ENCODE measurements at places on chromosomes 7 and 10.
A peak's percentile ranks its signal among the peaks of the same experiment; 100 is the strongest.

GRCh38 chr7:157709531-157710251 is 372.9 kb downstream of the DNAJB6 start:
- no peak for DNase-seq

DNA sequence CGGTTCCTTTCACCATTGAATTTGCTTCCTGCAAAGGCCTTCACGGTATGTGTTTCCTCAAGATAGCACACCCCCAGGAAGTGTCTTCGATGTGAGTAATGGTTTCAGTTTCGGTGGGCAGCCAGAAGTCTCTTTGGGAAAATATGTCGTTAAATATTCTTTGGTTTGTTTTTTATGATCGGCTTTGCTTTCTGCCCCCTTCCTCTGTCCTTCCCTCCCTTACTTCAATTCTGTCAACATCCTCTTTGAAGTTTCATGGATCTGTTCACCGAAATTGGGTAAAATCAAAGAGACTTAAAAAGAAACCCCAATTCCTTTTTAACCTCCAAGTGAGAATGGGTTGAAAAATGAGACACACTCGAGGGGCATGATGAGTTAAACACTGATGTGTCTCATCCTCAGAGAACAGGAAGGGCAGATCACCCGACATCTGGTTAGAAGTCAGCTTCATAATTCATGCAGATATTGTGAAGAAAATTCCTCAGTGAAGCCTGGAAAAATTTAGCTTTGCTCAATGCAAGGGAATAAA is 170.8 kb upstream of the HABP2 start:
- DNase-seq = peak; percentile 65

- DNase-seq = no peak
Measured at GRCh38 chr7:125154930-125155329, 225.3 kb upstream of the POT1 start.

- peak; percentile 36 for DNase-seq
Measured at GRCh38 chr10:30059209-30060107, at the start of gene JCAD. JCAD (minus strand) TSS chr10:30059586; CDS start chr10:30047812, 11,774 bp downstream.

DNA sequence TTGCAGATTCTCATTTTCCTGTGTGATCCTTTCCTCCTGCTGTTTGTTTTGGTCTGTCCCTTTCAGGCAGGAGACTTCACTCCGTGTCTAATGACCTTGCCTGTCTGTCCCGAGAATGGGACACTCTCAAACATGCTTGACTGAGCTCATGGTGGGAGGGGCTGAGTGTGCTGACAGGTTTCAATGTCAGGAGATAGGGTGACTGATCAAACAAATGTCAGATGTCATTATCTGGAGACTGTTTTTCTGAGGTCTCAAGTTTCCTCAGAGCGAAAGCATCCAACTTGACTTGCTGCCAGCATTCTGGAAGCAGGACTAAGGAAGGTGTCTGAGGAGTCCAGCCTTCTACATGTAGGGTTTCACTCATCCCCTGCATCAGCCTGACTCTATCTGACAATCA is 228.8 kb upstream of the KIAA1217 start:
- no peak for DNase-seq

GRCh38 chr7:51368334-51368733 is 51.7 kb upstream of the COBL start:
- no peak for DNase-seq

- peak; percentile 84 for DNase-seq
Measured at GRCh38 chr10:45420453-45421192, 46.6 kb downstream of the ALOX5 start.

DNA sequence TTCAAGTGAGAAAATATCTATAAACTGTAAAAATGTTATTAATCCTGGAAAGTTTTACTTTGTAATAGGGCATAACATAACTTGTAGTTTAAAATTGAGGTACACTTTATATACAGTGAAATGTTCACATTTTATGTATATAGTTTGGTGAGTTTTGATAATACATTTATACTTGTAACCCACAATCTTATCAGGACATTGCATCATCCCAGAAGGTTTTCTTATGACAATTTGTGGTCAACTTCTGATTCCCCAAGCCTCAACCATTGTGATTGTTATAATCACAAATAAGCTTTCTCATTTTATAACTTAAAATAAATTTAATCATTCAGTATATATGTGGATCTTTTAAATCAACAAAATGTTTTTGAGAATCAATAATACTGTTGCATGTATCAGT is 151.1 kb downstream of the TFPI2 start:
- no peak for DNase-seq

GRCh38 chr10:22268503-22268902 is 47.7 kb upstream of the COMMD3 start:
- no peak for DNase-seq

DNA sequence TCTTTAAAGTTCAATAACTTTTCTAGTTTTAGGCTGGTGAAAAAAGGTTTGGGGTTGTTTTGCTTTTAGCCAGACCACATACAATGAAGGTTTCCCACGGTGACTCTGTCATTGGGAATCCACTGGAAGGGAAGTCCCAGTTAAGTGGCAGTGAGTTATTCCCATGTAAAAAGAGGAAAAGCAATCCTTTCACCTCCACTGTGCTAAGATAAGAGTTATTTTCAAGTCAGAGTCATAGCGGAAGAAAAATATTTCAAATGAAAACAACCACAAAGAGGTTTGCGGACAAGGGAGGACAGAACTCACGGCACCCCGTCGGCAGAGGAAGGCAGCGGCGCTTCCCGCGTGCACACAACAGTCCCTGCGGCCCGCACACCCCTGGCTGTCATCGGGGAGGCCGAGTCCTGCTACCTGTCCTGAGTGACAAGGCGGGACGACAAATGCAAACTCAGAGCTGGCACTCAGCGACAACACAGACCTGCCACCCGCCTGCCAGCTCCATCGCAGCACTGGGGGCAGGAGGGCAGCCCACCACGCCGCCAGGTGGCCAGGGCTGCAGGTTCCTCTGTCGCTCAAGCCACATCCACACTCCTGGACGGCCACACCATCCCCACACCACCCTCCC is 9.3 kb upstream of the PAPOLB start:
- DNase-seq = no peak

- DNase-seq = no peak
Measured at GRCh38 chr10:71780156-71780555, 6.8 kb upstream of the VSIR start.

GRCh38 chr10:71220689-71221540 is 8.5 kb downstream of the UNC5B start:
- DNase-seq = no peak

- no peak for DNase-seq
Measured at GRCh38 chr10:63537536-63537935, 16.3 kb downstream of the REEP3 start.

DNA sequence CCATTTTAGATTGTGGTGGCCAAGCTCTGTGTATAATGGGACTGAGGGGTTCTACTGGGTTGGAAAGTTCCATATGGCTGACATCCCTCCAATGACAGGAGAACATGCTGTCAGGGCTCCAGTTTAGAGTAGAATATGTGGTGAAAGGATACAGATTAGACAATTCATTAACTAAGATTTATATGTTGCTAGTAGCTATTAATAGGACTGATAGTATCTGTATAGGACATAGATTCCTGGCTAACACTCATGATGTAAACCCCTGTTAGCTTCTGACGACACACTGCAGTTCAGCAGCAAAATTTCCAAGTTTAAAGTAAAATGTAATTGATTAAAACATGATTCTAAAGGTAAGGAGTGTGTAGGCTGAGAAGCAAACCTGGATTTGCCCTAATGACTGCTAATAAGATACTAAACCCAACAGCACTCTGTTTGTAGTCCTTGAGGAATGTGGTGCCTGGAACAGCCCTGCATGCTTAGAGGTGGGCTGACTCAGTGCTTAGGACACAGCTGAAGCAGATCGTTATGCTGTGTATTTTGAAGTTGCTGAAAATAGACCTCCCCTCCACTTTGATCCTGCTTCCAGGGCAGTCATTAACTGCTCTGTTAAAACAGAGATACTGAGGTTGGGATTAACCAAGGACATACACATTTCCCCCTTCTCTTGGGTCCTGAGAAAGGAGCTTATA is 1129.6 kb downstream of the SORCS3 start:
- no peak for DNase-seq

- no peak for DNase-seq
Measured at GRCh38 chr10:34196058-34196433, 619.0 kb downstream of the PARD3 start.

- DNase-seq = no peak
Measured at GRCh38 chr10:5442990-5443370, 30.6 kb downstream of the NET1 start.

GRCh38 chr7:73615886-73616285 is 8.4 kb downstream of the MLXIPL start:
- no peak for DNase-seq

GRCh38 chr10:130263289-130263688 is 127.1 kb downstream of the GLRX3 start:
- DNase-seq = no peak

DNA sequence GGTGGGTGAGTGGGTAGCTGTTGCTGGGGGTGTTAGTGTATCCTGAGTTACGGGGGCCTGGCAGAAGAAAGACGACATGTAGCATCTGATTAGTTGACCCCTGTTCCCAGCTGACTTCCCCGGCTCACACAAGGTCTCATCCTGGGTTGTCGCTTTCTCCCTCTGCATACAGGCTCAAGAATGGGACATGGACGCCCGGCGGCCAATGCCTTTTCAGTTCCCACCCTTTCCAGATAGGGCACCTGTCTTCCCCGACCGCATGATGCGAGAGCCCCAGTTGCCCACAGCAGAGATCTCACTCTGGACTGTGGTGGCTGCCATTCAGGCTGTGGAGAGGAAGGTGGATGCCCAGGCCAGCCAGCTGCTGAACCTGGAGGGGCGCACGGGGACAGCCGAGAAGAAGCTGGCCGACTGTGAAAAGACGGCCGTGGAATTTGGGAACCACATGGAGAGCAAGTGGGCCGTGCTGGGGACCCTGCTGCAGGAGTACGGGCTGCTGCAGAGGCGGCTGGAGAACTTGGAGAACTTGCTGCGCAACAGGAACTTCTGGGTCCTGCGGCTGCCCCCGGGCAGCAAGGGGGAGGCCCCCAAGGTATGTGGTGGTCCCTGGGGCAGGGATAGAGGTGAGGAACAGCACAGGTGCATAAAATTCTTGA is 2.9 kb downstream of the ZNF282 start:
- DNase-seq = no peak

- DNase-seq = no peak
Measured at GRCh38 chr7:31116615-31117014, 64.5 kb downstream of the ADCYAP1R1 start.

- DNase-seq = peak; percentile 32
Measured at GRCh38 chr10:34650156-34650555, 164.9 kb downstream of the PARD3 start.

GRCh38 chr10:65128277-65128676 is 1607.1 kb downstream of the REEP3 start:
- no peak for DNase-seq

DNA sequence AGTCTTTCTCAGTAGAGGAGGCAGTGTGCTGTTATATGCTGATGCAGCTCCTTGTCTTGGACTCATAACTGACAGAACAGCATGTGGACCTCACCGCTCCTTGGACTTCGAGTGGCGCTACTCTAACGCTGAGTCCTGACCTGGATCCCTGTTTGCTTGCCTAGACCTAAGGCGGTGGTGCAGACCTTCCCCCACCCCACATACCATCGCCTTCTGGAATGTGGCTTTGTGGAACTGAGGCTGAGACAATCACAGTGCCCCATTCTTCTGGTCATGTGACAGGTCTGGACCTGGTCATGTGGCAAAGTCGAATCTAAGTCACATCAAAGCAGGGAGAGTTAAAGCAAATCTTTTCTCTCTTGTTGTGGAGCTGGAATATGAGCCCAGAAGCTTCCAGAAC is 190.7 kb upstream of the MKI67 start:
- no peak for DNase-seq

GRCh38 chr7:20193873-20194272 is 23.3 kb downstream of the MACC1 start:
- no peak for DNase-seq

GRCh38 chr10:792792-793100 is 103.3 kb upstream of the DIP2C start:
- no peak for DNase-seq

GRCh38 chr7:96100737-96101136 is 221.2 kb downstream of the SLC25A13 start:
- no peak for DNase-seq

DNA sequence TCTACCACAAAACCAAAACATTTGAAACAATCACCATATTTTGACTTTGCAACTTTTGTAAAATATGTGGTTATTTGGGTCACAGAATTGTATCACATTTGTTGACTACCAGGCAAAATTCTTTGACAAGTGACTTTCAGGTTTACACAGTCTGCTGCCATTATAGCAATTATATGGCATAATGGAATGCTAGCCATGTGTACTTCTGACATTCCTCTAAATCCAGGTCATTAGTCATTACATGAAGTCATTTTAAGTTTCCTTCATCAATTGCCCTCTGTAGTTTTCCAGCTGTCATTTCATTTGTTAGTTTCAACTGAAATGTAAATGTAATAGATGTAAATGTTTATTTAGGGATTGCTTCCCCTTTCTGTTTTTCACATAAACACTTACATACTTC is 137.5 kb downstream of the IMMP2L start:
- no peak for DNase-seq

- no peak for DNase-seq
Measured at GRCh38 chr10:45614869-45615268, 57.7 kb downstream of the ZFAND4 start.

- DNase-seq = no peak
Measured at GRCh38 chr10:29714096-29714874, 79.5 kb upstream of the SVIL start.

DNA sequence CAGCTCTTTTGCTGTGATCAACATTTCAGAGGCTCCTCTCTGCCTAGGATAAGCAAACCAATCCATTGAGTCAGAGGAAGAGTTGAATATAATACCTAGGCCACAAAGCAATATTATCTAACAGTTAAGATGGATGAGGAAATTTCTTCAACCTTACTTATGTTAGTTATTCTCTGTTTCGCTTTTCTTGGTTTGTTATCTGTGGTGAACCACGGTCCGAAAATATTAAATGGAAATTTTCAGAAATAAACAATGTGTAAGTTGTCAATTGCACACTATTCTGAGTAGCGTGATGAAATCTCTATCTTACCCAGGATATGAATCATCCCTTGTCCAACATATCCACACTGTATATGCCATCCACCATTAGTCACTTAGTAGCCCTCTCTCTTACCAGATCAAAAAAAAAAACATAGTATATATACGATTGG is 1.5 kb upstream of the HTR7 start:
- no peak for DNase-seq

GRCh38 chr7:112233048-112233697 is 26.7 kb downstream of the ZNF277 start:
- DNase-seq = no peak

DNA sequence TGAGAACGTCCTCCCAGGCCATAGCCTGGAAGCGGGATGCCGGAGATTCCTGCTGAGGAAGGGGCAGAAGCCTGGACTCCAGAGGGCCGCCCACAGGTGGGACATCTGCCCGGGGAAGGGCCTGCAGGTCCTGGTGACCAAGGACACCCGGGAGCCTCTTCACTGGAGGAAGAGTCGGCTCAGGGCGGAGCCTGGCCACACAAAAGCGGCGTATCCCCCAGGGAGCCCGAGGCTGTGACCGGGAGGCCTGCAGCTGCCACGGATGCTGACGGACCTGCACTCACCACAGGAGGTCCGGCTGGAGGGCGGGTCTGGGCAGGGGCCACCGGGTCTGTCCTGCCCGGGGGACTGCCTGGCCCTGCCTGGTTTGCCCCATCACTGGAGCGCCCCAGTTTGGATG is 15.5 kb upstream of the ADGRA1 start:
- no peak for DNase-seq

GRCh38 chr10:75140246-75140645 is 28.8 kb downstream of the SAMD8 start:
- no peak for DNase-seq

- no peak for DNase-seq
Measured at GRCh38 chr7:137354396-137354795, 10.9 kb upstream of the PTN start.
